Heart right ventricle (tissue), 16 donors: ENCODE measurements at places on chromosomes 3 and 15. TPM values are rescaled to one million over a fixed set of nuclear protein-coding genes. Genes with fewer than 3 reads are reported as not detected.

Gene SQOR
- polyA plus RNA-seq: 10.3 TPM

Gene SH2D7
- not detected for polyA plus RNA-seq

- no peak for DNase-seq
These were observed 15.4 kb upstream of the CFAP20DC start for GRCh38 chr3:59065240-59065639.

Gene SLC6A11
- not detected for polyA plus RNA-seq

DNA sequence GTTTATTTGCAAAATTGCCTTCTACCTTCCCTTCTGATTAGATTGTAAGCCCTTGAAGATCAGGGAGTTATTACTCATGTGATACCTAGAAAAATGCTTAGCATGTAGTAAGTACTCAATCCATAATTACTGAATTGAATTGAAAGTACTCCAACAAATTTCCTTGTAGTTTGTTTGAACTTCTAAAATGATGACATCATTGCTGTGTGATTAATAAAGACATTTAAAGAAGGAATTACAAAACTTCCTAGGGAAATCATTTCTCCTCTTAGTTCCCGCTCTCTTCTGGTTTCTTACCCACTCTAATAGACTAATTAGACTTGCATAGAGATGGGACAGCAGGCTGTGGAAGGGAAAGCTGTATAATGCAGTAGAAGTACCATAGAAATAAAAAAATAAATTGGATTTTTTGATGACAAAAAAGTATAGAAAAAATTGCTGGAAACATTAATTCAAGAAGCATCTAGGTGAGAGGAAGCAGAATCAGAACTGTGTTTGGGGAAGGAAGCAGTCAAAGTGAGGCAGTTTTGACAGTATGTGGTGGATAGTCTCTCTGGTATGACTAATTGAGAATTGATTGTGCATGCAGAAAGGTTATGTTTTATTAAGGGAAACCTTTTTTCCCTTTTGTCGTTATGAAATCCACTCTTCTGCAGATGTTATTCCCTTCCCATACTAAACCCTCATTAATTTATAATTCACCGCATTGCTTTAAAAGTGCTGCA, 93.0 kb downstream of the ALCAM start:
- DNase-seq: no peak

DNA sequence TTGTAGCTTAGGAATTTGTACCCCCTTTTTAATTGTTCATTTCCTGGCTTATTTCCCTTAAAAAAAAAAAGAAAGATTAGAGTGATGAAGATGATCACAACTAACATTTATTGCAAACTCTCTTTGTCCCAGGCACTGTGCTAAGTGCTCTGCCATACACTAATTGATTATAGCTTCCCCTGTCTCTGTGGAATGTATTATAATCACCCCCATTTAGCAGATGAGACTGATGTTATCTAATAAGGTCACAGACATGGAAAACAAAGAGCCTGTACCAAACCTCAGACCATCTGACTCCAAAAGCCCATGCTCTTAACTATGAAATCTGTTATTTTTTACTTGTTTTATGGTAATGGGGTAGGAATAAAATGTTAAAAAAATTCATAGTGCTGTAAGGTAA, 53.1 kb downstream of the TRAK1 start:
- DNase-seq: no peak

DNA sequence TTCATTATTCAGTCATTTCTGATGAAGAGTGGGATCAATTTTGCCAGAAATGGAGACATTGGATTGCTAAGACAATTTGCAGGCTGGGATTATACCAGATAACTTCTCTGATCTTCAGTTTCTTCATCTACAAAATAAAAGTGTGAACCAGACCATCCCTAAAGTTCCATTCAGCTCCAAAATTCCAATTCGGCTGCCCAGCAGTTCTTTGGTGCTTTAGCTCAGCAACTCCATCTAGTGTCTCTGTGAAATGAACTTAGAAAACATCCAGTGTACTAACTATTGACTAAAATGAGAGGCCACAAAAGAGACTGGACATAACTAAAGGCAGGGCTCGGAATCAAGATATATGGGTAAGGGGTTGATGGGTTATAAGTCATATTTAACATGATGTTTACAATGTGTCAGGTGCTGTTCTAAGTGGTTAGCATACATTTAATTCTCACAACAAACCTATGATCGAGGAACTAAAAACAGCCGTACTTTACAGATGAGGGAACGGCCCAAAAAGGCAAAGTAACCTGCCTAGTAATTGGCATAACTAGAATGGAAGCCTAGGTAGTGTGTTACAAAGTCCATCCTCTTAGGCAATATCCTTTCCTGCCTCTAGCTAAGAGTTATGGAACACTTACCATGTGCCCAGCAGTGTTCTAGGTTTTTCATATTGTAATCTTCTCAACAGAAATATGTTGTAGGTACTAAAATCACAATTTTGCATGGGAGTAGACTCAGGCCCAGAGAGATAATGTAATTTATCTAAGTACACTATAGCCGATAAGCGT, 17.0 kb downstream of the THAP10 start:
- DNase-seq: no peak

- no peak for DNase-seq
These were observed 7.9 kb downstream of the GBE1 start for GRCh38 chr3:81753416-81754027.

DNA sequence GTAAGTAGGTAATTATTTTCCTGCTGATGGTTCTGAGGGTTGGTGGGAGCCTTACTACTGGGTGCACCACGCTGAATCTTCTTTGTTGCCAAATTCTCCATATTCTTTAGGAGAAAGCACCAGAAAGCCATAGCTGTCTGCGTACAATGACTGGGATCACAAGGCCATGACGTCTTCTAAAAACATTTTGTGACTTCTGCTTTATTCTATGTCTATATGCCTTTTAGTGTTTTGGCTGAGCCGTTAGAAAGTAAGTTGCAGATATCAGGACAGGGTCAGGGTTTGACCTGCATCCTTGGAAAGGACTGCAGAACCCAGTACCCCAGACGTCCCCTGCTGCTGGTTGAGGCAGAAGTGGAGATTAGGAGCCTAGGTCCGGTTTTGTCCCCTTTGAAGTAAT, 95.6 kb downstream of the DNASE1L3 start:
- DNase-seq: no peak

Gene C15orf62
- polyA plus RNA-seq: 0.15 TPM

Gene RTP3
- polyA plus RNA-seq: not detected

- no peak for DNase-seq
These were observed 264.2 kb downstream of the ROBO2 start for GRCh38 chr3:77303955-77304699.

GRCh38 chr15:86522721-86523120, 443.1 kb downstream of the AGBL1 start:
- no peak for DNase-seq
